ENCODE measurements at places on chromosomes 1 and 21.

DNA sequence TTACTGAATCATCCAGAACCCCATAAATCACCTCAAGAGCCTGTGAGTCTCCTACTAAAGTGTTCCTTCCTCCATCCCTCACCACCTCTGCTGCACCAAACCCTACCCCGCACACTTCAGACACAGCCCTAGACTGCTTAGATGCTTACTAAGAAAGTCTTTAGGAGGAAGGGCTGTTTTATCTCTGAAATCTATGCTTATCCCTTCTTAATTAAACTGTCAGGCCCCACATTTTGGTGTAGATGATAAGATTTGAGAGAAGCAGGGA is 216.8 kb upstream of the SGIP1 start:
- DNase-seq: no peak

DNA sequence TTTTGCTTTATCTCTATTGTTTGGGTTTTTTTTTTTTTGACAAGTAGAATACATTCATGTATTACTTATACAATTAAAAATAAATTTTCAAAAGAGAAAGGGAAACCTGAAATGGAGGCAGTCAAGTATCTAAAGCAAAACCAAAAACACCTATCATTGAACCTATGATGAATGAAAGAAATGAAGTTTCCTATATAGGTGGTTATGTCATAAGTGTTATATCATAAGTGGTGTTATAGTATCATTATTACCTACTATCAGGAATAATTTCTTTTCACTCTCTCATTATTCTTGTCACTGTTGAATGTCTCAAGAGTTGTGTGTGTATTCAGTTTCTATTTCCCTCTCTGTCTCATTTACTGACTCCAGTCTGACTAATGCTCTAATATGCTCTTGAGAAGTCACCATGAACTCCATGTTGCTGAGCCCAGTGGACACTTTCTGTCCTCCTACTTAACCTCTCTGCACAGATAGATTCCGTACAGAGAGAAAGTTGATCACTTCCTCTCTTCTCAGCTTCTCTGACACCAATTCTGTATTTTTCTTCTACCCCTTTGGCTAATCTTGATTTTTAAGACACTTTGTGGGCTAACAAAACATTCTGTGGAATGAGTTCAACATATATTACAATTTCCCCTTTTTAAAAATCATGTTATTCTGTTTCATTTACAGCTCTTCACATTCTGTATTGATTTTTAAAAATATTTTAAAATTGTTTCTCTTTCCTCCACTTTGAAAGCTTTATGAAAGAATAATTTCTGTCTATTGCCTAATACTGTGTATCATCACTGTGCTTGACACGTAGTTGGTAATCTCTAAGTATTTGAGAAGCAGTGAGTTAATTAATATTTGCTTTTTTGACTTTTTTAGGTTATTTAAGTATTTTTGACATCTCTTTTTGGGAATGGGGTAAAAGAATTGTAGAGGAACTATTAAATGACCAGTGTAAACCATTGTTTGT is 50.1 kb downstream of the RASAL2 start:
- no peak for DNase-seq

DNA sequence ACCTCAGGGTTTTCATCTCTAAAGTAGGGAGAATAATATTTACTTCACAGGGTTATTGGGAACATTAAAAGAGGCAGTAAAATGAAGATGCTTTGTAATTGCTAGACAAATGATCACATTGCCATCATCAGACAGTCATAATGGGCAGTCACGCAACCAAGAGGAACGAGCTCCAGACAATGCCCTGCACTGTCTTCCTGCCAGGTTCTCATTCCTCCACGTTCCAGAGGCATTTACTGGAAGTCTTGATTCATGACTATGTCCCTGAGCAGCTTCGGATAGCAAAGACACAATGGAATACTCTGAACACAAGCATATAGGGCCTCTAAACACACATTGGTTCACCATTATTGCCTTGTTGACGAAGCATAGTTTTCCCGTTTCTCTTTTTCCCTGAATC is 389.7 kb downstream of the NTNG1 start:
- no peak for DNase-seq

DNA sequence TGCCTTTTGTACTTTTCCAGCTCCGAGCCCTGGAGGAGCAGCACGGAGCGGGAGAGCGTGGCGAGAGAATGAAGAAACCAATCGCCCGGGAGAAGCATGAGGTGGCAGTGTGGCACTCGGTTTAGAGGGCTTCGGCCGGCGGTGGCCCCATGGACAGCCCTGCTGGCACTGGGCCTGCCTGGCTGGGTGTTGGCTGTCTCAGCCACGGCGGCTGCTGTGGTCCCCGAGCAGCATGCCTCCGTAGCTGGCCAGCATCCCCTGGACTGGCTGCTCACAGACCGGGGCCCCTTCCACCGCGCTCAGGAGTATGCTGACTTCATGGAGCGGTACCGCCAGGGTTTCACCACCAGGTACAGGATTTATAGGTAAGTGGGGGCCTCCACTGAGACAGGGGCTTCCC is 59.0 kb downstream of the BRINP2 start:
- no peak for DNase-seq

- DNase-seq: no peak
Observed at GRCh38 chr1:19412654-19413053, 72.7 kb downstream of the CAPZB start.

GRCh38 chr1:176559878-176560277 is 96.9 kb downstream of the PAPPA2 start:
- DNase-seq: no peak

DNA sequence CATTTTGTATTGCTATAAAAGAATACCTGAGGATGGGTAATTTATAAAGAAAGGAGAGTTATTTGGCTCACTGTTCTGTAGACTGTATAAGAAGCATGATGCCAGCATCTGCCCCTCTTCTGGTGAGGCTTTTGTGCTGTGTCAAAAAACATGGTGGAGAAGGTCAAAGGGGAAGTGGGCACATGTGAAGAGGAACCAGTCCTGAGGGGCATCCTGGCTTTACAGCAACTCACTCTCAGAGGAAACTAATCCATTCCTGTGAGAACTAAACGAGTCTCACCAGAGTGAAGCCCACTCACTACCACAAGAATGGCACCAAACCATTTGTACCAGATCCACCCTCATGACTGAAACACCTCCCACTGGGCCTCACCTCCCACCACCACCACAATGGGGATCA is 18.8 kb upstream of the SELP start:
- DNase-seq: no peak

GRCh38 chr1:60727552-60727951 is 354.8 kb upstream of the NFIA start:
- no peak for DNase-seq

DNA sequence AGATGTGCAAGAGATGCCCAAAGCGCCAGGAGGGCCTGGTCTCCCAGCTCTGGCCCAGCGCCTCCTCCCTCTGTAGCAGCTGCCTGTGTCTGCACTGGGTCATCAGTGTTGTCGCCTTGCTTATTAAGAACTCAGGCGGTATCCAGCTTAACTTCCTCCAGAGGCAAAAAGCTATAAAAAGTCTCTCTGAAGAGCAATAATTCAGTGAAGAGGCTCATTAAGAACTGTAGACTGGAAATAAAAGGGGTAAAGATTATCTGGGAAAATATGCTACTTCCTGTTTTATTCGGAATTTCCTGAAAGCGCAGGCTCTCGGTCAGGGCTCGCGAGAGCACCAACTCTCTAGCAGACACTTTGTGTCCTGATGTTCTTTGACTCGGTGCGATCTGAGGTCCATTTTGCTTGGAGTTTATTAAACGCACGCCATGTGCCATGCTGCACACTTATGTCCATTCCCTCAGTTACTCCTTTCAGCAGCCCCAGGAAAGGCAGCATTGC is 70.4 kb downstream of the MRPS6 start:
- no peak for DNase-seq

- no peak for DNase-seq
Observed at GRCh38 chr1:203907901-203908300, 46.5 kb downstream of the SNRPE start.

- DNase-seq: no peak
Observed at GRCh38 chr1:246107516-246108277, 399.4 kb downstream of the SMYD3 start.

- DNase-seq: no peak
Observed at GRCh38 chr21:31501926-31502325, 157.6 kb upstream of the SOD1 start.

DNA sequence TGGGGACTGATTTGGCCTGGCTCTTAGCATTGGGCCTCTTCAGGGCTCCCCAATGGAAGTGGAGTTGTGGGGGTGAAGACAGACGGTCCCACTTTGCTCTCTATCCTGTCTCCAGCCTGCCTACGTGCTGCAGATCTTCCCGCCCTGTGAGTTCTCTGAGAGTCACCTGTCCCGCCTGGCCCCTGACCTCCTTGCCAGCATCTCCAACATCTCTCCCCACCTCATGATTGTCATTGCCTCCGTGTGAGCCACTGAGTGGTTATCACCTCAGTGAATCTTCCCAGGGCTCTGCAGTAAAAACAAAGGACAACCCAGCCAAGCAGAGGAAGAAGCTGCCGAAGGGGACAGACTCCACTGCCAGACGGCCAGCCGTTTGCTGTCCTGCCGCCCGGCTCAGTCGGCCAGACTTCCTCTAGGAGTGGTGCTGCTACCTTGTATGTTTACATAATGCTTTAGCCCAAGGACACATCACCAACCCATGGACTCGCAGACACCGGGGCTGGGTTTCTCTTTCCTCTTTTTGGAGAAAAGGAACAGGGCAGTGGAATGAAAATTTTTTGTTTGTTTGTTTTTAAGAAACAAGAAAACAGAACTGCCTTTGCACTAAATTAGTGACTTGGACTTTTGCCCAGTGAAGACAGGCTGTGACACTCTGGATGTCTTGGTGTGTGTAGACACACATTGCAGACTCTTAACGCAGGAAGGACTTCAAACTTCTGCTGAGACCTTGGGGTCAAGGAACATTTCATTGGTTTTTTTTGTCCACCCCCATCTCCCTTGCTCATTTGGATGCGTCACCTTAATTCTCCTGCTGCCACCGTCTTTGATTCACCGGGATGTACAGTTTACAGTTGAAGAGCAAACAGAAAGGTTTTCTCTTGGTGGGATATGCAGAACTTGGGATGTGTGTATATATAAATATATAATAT is 36.5 kb downstream of the ZBTB17 start:
- no peak for DNase-seq

DNA sequence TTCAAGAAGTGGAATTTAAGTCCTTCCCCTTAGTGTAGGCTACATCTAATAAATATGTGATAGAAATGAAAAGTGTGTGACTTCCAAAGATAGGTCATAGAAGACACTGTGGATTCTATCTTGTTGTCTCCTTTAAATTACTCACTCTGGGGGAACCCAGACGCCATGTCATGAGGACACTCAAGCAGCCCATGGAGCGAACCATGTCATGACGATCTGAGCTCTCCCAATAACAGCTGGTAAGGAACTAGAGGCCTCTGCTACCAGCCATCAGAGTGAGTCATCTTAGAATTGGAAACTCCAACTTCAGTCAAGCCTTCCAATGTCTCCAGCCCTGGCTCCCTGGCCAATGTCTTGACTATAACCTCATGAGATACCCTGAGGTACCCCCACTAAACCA is 6.3 kb downstream of the COA7 start:
- no peak for DNase-seq

DNA sequence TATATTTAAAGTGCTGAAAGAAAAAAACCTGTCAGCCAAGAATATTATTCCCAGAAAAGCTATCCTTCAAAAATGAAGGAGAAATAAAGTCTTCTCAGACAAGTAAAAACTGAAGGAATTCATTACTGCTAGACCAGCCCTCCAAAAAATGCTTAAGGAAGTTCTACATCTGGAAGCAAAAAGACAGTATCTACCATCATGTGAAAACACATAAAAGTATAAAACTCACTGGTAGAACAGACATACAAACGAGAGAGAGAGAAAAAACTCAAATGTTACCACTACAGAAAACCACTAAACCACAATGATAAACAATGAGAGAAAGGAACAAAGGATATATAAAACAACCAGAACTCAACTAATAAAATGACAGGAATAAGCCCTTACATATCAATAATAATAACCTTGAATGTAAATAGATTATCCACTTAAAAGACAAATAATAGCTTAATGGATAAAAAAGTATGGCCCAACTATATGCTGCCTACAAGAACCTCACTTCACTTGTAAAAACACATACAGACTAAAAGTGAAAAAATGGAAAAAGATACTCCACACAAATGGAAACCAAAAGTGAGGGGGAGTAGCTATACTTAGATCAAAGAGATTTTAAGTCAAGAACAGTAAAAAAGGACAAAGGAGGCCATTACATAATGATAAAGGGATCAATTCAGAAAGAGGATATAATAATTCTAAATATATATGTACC is 22.0 kb downstream of the NSL1 start:
- DNase-seq: no peak

DNA sequence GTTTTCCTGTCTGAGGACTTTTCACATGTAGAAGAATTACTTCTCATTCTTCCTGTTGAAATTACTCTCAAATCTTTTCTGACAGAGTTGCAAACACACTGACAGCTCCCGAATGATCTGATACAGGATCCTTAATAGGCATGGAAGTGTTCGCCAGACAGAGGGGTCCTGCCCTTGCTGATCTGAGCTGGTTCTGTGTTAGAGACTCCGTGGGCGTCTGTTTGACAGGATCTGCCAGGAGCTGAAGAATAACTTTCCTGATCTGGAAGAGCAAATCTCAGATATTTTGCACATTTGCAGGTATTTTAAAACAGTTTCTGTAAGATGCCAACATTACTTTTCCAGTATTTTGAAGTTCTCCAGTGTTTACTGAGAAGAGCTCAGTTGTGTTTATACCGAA is 202.3 kb downstream of the DYRK1A start:
- DNase-seq: no peak
